ENCODE measurements at places on chromosomes 7 and 10.

DNA sequence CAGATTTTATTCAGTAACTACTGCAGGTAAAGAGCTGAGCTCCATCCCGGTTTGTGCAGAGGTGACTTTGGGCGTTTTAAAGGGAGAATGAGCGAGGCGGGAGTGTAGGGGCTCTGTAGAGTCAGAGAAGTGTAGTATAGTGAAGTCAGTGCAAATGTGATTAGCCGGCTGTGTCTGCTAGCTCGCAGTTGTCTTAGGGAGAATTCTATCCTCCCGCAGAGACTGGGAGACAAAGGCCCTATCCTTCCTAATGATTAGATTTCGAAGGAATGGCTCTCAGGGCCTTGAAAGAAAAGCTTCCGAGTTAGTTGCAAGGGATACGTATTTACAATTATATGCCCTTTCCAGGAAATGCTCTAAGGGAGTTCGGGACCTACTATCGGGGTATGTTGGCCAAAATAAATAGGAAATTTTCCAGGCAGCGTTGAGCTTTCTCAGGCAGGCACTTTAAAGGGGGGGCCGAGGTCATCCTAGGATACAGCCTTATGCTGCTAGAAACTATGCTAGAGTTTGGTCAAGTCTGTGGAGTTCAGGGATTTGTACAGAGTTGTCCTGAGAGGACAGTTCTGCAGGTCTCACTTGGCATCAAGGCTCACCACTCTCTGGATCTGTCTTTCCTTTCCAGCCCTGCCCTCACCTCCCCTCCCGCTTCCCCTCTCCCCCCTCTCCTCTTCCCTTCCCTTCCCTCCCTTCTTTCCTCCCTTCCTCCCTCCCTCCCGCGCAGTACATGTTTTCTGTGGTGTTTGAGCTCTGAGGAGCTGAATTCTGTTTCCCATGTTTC, 825 bp downstream of the MRPL32 start:
- DNase-seq: no peak

DNA sequence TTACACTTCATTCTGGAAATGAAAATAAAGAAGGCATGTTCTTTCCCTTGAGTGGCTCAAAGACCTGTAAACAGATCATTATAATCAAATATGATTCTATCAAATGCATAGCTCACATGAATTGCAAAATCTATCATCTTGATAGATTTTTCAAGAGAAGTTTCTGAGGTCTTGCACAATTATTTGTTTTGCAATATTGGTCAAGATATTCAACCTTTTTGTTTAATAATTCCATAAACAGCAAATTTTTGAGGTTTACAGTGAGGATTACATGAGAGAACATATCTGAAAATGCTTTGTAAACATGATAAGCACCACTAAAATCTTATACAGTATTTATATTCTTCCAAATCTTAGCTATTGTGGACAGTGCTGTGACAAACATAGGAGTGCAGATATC, 160.8 kb downstream of the HDAC9 start:
- DNase-seq: no peak

- DNase-seq: no peak
These were observed 17.1 kb downstream of the STK17A start for GRCh38 chr7:43600056-43600455.

DNA sequence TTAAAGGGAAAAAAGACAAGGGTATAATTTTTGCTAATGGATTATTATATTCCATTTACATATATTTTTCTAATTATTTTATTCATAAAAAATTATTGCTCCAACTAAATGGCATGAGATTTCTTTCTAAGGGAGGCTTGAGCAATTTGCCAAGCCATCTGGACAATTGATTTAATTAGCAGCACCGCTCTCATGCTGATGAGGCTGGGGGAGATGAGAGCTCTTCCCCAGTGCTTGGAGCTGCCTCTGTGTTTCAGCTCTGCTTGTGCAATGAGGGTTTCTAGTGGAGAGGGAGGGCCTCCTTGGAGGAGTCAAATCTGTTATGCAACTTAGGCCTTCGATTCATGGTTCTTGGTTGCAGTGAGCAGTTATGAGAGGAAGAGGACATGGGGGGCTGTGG, 574.3 kb downstream of the TCERG1L start:
- DNase-seq: no peak

- DNase-seq: no peak
These were observed 16.1 kb upstream of the PALD1 start for GRCh38 chr10:70462349-70462984.

DNA sequence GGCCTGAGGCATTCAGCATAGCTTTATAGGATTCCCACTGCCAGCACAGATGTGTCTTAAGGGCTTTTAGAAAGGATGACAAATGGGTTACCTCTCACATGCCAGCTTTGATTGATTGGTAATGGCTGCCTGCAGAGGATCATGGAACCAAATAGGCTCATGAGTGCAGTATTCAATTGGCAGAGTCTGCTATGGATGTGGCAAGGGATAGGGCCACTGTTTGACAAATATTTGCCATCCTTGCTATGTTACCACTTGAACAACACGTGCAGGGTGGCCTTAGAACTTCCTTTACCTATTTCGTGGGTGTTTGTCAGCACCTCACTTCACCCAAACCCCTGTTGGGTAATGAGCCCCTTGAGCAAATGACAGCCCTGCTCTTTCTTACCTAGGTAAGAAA, 139.2 kb downstream of the C10orf105 start:
- no peak for DNase-seq

DNA sequence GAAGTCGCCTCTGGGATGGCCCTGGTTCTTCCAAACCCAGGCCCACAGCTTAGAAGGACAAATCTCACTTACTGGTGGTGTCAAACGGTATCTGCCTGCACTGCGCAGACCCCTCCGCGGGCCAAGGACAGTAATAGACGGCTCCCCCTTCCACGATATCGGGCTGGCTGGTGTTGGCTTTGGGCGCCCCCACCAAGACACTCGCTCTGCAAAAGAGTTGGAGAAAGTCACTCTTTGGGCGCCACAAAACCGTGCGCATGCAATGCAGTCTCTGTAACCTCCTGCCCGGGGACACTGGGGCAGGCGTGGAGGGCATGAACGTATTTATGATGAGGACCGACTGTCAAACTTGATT, 1.1 kb downstream of the ITGA8 start:
- no peak for DNase-seq

Data from fibroblast of skin of left biceps (primary cell).